ENCODE measurements at places on chromosomes 2 and 18.

- DNase-seq = no peak
These were observed 121.0 kb upstream of the TWIST2 start for GRCh38 chr2:238726670-238727584.

- peak; percentile 52 for DNase-seq
These were observed 125.8 kb downstream of the OSBPL6 start for GRCh38 chr2:178320011-178320585.

DNA sequence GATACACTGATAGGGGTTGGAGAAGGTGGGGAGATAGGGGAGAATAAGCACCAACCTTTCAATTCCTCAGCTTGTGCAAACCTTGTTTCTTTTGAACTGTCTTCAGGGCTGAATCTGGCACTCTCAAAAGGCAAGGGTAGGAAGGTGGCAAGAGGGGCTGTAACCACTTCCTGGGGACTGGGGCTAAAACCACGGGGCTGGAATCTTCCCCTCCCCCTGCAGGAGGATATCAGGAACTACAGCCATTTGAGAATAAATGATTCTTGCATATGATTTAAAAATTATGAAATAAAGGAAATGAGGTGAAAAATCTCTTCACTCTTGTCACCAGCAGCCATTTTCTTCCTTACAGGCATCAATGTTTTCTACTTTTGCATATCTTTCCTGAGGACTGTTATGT, 50.8 kb downstream of the ATOH8 start:
- no peak for DNase-seq

DNA sequence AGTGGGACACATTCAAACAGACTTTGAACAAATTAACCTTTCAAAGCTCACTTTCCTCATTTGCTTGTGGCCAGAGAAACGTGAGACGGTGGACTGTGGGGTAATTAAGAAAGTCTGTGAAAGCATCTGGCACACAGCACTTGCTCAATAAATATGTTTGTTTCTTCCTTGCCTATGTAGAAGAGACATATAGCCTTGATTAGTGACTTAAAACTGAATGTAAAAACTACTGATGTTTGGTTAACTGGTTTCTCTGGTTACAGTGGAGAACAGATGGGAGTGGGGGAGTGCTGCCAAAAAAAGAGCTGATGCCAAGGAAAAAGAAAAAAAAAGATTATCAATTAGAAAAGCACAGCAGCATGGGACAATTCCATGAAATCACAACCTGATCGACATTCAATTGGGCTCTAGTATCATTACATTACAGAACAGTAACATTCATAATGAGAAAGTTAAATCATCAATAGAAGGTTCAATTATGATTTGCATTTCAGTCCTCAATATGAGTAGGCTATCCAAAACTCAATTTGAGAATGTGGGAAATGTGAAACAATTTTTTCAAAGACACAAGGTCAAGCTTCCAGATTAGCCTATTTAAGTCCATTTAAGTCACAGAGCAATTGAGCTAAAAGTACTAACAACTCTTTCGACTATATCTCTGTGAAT, 14.7 kb downstream of the CUL3 start:
- DNase-seq = no peak

DNA sequence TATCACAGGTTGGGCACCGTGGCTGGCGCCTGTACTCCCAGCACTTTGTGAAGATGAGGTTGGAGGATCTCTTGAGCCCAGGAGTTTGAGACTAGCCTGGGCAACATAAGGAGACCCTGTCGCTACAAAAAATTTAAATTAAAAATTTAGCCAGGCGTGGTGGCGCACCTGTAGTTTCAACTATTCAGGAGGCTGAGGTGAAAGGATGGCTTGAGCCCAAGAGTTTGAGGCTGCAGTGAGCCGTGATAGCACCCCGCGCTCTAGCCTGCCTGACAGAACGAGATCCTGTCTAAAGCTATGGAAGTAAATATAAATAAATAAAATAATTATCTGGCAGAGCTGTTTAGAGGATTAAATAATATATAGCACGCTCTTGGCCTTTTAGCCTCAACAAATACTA, 1.4 kb upstream of the SH3RF3 start:
- DNase-seq = no peak

DNA sequence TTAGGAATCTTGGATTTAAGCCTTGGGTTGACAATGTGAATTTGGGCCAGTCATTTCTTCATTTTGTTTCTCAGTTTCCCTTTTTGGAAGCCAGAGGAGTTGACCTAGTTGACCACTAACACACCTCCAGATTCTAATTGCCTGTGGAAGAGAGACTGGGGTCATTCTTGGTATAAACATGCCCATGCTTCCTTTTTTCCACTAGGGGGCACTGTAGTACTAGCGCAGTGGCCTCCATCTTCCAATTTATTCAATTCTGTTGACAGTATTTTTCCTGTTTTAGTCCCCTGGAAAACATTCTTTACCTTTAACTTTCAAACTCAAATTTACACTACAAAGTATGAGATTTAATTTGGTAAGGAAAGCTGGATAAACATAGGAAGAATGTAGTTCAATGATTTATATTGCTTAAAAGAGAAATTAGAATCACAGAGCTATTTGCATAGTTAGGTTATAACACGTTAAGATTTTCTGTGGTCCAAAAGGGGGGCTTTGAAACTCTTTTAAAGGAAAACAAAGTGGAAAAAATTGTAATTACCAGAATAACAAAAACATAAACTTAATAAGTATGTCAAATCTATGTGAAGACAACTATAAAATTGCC, 57.5 kb upstream of the AGPS start:
- DNase-seq = peak; percentile 74

DNA sequence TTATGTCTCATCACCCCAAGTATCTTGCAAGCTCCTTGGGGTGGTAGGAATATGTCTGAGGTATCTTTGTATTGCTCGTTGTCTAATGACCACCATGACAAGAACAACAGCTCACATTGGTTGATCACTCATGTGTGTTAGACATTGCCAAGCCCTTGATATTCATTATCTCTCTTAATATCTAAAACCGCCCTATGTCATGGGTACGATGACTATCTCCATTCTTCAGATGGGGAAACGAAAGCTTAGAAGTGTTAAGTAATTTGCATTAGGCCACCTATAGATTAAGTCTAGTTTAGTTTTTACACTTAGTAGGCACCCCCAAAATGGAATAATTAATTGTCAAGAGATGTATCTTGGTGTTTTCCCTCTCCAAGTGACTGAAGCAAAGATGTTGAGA, 57.0 kb downstream of the ICOS start:
- no peak for DNase-seq

Measured in NCI-H1417 (cell line).